ENCODE measurements at places on chromosomes 16 and 17.

- no peak for DNase-seq
Measured at GRCh38 chr16:19642501-19642900, 75.5 kb downstream of the KNOP1 start.

DNA sequence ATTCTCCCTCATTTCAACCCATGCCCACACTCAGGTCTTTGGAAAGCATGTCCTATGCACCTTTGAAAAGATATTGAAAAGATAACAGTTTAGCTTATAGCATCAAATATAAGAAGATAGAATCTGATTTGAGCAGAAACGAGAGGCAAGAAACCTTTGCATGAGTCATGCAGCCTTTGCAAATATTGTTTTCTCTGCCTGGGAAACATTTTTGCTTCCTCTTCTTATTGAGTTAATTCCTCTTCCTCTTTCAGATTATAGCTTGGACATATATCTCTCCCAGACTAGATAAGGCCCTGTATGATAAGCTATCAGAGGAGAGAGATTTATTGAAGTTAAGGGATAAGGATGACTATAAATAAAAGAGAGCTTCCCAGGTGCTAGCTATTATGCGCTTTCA is 46.1 kb upstream of the KCNJ2 start:
- DNase-seq: no peak

DNA sequence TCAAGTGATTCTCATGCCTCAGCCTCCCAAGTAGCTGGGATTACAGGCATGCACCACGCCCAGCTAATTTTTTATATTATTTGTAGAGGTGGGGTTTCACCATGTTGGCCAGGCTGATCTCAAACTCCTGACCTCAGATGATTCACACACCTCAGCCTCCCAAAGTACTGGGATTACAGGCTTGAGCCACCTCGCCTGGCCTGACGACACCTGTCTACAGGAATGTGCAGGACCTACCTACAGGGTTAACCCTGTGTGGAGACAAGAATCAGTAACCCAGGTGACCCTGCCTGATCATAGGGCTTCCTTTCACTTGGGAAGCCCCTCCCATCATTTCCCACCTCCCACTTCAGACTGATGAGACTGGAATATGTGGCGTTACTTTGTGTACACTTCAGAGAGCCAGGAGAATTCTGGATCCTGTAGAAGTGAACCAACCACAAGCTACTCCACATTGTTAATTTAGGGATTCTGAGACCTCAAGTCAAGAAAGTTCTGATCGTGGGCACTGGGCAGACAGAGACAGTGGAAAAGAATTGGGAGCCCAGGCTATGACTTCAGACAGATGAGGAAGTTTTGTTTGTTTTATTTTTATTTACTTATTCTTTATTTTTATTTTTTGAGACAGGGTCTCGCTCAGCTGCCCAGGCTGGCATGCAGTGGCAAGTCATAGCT is 5.7 kb upstream of the MILR1 start:
- DNase-seq: no peak

DNA sequence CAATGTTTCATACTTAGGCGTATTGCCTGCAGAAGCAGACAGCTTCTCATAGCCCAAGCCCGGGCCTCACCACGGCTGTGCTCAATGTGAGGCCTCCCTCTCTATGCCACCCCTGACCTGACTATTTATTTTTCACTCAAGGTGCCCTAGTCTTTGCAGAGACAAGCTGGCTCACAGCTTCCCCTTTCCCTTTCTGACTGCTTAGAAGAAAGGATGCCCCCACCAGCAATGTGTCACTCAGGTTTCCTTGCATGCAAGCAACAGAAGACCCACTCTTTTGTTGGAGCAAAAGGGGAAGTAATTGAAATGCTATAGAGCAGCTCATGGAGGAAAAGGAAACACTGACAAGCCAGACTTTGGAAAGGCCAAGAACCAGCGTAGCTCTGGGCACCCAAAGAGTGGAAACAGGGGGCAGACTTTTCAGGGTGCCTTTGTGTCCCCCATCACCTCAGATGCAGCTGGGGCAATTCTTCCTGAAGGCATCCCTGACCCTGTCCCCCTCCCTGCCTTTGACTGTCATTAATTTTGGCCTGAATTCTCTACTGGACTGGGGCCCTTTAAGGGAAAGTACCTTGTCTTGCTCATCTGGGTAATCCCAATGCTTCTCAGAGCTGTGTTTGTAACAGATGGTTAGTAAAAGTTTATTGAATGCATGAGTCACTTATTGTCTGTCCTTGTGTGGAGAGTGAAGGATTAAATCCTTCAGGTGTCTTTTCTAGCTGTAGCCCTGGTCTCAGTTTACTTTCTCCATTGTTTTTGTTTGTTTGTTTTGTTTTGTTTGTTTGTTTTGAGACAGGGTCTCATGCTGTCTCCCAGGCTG is 17.8 kb downstream of the RGS9 start:
- DNase-seq: no peak

DNA sequence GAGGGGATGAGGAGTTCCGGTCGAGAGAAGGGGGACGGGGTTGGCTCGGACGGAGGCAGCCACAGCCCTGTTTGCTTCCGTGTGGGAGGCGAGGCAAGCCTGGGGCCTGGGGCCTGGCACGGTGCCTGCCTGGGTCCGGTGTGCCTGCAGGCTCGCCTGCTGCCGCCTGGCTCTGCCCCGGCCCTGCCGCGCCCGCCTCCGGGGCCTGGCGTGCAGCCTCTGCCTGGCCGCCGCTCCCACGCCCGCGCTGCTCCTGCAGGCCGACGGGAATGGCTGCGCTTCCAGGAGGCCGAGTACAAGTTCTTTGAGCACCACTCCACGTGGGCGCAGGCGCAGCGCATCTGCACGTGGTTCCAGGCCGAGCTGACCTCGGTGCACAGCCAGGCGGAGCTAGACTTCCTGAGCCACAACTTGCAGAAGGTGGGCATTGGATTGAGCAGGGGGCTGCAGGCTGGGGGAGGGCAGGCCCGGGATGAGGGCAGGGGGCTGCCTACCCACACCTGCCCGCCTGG is 53.1 kb downstream of the MRC2 start:
- no peak for DNase-seq
